ENCODE measurements at places on chromosomes 5 and 9.

GRCh38 chr9:133703591-133704399 lies 34.4 kb downstream of the SARDH start:
- DNase-seq: no peak

GRCh38 chr9:91758491-91758981 lies 191.5 kb downstream of the ROR2 start:
- peak; percentile 33 for DNase-seq

DNA sequence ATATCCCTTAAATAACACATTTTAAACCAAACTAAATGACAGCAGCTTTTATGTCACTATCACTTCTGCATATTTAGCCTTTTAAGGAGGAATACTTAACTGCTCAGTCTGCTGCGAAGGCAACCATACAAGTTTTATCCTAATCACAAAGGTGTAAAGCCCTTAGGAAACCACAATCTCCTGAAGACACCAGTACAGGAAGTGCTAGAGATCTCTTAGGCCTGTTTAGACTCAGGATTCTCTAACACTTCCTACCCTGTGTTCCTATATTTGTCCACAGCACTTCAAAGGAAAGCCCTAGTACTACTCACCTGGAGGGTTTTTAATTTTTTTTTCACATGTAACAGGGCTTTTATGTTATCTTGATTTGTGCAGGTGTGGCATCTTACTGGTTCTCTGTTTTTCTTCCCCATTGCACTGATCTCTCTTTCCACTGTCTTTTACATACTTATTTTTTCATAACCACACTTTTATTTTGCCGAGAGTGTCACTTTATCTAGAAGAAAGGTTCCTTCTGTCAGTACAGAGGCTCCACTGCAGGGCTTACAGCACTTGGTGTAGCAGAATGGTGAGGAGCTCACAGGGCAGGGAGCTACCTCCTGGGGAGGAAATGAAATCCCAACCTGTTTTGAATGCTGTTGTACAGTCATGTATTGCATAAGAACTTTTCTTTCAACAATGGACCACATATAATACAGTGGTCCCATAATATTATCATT lies 1060.6 kb upstream of the ACO1 start:
- no peak for DNase-seq

GRCh38 chr9:73180403-73180802 lies 28.7 kb downstream of the ANXA1 start:
- no peak for DNase-seq

GRCh38 chr9:133656211-133657119 lies 20.3 kb downstream of the DBH start:
- DNase-seq: peak; percentile 32

- DNase-seq: no peak
Measured at GRCh38 chr5:44356231-44356630, 33.0 kb downstream of the FGF10 start.

- peak; percentile 47 for DNase-seq
Measured at GRCh38 chr5:124649491-124650146, 96.8 kb downstream of the ZNF608 start.

- no peak for DNase-seq
Measured at GRCh38 chr5:62623271-62623670, 44.7 kb downstream of the LRRC70 start.

GRCh38 chr5:64513492-64513891 lies 7.7 kb downstream of the RGS7BP start:
- DNase-seq: no peak

GRCh38 chr5:138901716-138902115 lies 26.6 kb upstream of the LRRTM2 start:
- no peak for DNase-seq

DNA sequence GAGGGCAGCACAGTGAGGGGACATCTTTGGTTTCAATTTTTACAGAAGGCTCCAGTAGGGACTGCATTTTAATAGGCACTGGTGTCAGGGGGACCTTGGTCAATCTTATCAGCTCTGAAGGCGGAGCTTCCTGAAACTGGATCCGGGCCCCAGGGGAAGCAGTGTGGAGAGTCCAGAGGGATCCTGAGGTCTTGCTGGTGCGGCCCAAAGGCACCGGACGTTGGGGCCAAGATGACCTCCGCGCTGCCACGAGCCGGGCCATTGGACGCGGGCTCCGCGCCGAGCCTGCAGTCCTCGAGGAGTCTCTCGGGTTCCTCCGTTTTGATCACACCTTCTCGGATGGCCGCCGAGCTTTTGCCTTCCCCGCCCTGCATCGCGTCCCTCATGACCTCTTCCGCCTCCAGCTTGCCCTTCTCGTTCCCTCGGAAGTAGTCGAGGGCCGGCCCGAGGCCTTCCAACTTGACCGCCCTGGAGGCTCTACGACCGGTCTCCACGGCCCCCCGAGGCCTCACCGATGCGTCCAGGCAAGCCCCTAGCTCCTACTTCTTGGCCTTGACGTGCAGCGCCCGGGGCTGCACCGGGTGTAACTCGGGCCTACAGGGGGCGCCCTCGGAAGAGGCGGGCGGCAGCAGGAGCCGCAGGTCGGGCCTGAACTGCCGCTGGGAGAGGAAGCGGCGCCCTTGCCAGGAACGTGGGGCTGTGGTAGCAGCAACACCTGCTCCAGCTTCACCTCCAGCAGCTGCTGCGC lies 18.8 kb downstream of the C5orf52 start:
- peak; percentile 41 for DNase-seq

DNA sequence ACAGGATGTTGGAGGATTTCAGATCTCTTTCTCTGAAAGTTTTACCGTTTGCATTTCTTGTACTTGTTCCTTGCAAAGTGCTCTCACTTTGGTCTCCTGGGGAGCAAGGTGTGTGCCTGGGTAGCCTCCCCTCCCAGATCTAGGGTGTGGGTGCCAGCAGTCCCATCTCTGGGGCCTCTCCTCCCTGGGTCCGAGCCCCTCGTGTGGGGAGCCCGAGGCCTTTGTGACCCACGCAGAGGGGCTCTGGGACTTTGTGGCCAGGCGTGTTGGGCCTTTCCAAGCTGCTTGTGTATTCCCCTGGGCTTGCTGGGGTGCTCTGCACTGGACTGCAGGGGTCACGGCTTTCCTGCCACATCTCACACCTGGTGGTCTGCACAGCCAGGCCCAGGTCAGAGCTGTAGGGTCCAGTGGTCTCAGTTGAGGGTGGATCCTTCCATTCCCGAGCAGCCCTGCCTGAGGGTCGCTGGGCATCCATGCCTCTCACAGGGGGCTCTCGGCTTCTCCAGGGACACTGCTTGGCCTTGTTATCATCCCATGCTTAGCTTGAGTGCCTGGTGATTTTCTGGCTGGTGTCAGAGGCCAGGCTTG lies 96.3 kb downstream of the CACNA1B start:
- no peak for DNase-seq

- peak; percentile 63 for DNase-seq
Measured at GRCh38 chr9:129487658-129488483, 133.0 kb downstream of the C9orf50 start.

DNA sequence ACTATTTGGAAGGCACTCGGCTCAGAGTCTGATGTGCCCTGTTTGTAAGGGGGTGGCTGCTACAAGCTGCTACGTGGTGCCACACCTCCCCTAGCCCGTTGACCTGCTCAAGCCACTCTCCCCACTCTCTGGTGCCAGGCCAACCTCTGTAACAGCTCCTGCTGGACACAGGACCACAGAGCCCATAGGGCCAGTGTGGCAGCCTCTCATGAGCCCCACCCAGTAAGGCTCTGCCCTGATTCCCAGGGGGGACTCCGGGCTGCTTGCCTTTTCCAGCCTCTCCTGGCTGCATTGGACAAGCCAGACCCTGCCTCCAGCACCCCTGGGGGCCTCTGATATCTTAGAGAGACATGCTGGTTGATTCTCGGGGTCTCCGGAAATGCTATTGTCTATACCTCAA lies 53.3 kb upstream of the ANGPTL2 start:
- no peak for DNase-seq

GRCh38 chr5:34657988-34658387 lies 1.9 kb downstream of the RAI14 start:
- no peak for DNase-seq

GRCh38 chr9:34035656-34036055 lies 13.0 kb downstream of the UBAP2 start:
- no peak for DNase-seq

DNA sequence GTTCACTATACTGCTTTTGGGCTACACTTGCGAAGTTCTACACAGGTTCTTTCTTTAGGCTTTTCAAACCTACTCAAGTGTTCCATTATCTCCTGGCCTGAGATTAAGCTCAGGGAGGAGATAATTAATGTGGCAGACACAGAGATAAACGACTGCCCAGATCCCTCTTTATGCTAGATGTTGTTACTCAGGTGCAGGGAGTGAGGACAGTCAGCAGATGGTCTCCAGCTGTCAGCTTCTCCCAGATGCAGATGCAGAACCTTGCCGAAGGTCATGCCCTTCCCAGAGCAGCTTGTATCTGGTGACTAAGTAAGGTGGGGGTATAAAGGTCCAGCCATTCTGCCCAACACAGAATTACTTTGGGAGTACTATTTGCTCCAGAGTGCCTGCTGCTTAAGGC lies 166.2 kb downstream of the ZNF462 start:
- no peak for DNase-seq

GRCh38 chr5:76412511-76412910 lies 9.4 kb downstream of the IQGAP2 start:
- no peak for DNase-seq

- no peak for DNase-seq
Measured at GRCh38 chr9:128206484-128206883, 3.3 kb downstream of the DNM1 start.

GRCh38 chr5:67104859-67105258 lies 91.7 kb downstream of the CD180 start:
- no peak for DNase-seq

- no peak for DNase-seq
Measured at GRCh38 chr5:318341-318897, 3.1 kb upstream of the AHRR start.

- DNase-seq: no peak
Measured at GRCh38 chr5:156359476-156359875, 32.5 kb downstream of the SGCD start.

- no peak for DNase-seq
Measured at GRCh38 chr5:113026211-113026610, 49.6 kb downstream of the DCP2 start.

DNA sequence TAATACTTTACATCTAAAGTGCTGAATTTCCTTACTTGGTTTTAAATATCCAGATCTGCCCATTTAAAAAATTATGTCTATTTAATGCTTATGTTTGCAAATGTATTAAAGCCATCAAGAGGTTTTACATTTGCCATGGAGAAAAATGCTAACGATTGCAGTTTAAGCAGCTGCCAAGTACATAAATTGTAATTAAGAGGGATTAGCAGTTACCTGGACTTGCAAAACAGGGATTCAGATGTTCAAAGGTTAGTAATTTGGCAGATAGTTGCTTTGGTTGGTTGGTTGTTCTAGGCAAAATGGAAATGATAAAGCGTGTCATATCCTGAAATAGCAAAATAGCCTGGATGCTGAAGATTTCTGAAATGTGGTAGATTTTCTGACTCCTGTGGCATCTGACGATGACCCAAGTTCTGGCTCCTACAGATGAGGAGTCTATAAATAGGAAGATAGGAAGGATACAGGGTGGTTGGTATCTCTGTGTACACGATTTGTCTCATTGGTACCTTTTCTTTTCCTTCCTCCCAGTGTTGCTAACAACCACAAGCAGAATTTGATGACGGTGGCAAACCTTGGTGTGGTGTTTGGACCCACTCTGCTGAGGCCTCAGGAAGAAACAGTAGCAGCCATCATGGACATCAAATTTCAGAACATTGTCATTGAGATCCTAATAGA lies 282.9 kb downstream of the NR3C1 start:
- no peak for DNase-seq

GRCh38 chr9:124215956-124216355 lies 41.8 kb upstream of the NEK6 start:
- DNase-seq: no peak

DNA sequence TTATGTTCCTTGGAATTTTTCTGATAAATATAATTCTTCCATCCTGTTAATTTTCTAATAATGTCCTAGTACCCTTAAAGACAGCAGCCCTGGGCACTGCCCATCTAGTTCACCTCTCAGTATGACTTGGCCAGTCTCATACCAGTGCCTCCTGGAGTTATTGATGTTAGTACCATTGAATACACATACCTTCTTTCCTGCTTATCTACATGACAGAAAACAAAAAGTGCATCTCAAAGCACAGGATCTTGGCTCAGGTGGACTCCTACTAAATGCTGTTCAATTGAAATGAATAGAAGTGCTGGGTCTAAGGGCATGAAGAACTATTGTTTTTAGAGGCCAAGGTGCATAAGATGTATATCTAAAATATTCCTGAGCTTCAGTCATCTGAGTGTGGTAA lies 669.7 kb downstream of the NR2F1-AS1 start:
- no peak for DNase-seq

DNA sequence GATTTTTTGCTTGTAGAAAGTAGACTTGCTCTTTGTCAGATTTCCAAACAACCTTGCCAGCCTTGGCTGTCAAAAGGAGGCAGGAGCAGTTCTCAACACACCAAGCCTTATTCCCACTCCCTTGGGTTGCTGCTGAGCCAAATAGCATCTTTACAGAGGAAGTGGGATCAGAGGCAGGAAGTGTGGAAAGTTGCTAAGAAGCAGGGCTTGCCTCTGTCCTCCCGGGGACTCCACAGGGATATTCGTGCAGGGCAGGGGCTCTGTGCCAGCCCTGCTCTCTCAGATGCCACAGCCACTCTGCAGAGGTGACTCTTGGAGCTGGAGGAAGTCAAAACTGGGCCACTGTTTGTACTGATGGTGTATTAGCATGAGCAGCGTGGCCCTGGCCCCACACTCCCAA lies 24.3 kb downstream of the PTPDC1 start:
- DNase-seq: no peak

GRCh38 chr5:96329886-96330529 lies 103.0 kb downstream of the PCSK1 start:
- no peak for DNase-seq

- no peak for DNase-seq
Measured at GRCh38 chr5:18798058-18798457, 1163.8 kb downstream of the TAF11L14 start.

- DNase-seq: no peak
Measured at GRCh38 chr9:21901546-21901945, 92.6 kb downstream of the CDKN2A start.

- no peak for DNase-seq
Measured at GRCh38 chr5:43063721-43064171, 23.6 kb upstream of the ANXA2R start.

DNA sequence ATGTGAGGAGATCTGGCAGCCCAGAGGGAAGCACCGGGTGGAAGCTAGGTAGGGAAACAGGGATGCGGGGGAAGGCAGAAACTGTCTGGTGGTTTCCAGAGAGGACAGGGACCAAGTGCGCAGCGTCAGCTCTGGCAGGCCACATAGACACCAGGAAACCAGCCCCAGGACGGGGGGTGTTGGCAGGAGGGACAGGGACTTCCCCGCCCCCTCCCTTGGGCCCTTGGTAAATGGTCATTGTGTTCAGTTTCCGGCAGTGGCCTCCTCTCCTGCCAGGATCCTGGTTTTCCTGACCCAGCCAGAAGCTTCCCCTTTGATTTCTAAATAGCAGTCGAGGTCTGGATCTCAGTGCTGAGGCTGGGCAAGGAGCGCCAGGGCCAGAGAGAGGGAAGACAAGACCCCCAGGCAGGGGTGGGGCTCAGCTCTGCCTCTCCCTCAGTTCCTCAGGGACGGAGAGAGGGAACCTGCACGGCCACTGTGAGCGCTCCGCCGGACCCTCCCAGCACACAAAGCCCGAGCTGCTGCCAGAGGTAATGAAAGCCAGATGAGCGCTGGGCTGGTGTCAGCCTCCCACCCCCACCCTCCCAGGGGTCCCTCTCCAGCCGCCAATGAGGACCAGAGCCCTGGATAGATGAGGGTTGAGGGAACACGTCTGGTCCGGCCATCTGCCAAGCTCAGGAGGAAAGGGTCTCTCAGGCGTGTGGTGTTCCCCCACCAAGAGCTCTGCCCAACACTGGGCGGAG lies 1.8 kb downstream of the RALGDS start:
- DNase-seq: no peak

All from stimulated activated CD4-positive, alpha-beta T cell treated with anti-CD3 and anti-CD28 coated beads, Interleukin-4, amount 100 ng/mL, for 1 hour (primary cell).